ENCODE measurements at places on chromosomes 7 and 10.

DNA sequence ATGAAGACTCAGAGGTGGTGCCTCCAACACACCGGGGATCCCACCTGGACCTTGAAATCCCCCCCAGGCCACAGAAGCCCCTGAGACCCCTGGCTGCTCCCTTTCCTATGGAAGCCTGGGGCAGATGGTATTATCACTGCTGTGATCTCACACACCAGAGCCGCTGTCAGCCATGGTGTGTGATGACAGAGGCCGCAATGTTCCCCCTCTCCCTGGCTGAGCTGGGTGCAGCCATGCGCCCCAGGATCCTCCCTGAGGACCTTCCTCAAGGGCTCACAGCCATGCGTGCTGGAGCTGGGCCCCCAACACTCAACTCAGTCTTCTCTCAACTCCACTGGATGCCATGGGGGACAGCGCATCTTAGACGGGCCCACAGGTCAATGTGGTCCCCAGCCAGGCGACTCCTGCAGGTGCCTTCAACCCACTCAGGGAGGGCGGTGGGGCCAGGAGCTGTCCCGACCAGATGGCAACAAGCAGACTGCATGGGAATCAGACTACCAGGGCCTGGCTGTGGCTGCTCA, 44.9 kb downstream of the VIPR2 start:
- DNase-seq: no peak

GRCh38 chr7:149245244-149245643, 5.8 kb downstream of the ZNF212 start:
- no peak for DNase-seq

DNA sequence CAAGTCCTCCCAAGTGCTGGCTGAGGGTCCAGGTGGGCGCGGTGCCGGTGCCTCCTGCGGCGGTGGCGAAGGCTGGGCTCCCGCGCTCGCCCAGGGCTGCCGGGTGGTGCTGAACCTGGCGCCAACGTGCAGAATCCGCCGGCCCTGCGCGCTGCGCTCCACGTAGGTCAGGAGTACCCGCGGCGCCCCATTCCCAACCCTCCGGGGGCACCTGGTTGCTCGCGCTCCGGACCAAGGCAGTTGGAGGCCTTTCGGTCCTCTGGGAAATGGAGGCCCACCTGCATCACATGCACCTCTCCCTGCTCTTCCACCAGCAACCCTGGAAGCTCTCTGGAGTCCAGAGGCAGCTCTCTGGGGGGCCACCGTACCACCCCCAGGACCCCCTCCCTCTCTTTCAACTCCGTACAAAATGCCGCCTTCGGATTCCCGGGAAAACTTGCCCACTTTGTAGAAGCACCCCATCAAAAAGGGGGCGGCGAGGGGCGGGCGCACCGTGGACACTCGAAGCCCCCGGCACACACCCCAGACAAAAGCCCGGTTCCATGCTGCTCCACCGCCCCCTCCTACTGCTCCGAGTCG, 745 bp downstream of the SLC16A9 start:
- peak; percentile 56 for DNase-seq

DNA sequence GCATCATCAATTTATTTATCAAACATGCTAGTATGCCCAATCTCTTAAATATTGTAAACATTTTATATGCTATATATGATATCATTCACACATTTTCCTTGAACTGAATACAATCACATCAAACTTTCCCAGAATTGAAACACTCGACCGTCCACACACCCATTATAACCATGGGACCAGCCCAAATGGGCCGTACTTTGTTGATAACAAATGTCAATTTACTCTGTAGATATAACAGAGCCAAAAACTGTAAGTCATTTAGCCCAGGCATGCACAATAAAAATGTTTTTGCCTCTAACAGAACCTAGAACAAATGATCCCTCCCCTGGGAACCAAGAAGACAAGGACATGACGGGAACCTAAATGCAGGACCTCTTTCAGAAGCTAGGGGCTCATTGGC, 683 bp upstream of the ANKRD22 start:
- no peak for DNase-seq

GRCh38 chr10:113681533-113682470, 2.1 kb downstream of the CASP7 start:
- no peak for DNase-seq

GRCh38 chr7:117134889-117135552, 181.7 kb downstream of the ST7 start:
- no peak for DNase-seq

GRCh38 chr7:155262031-155262430, 35.6 kb upstream of the INSIG1 start:
- no peak for DNase-seq

GRCh38 chr7:111832174-111832573, 269.9 kb upstream of the IMMP2L start:
- DNase-seq: no peak

GRCh38 chr10:22891797-22892196, 36.1 kb upstream of the ARMC3 start:
- DNase-seq: no peak

- DNase-seq: no peak
These were observed 113.1 kb upstream of the RNF32 start for GRCh38 chr7:156527458-156527890.

- DNase-seq: no peak
These were observed 13.1 kb downstream of the SDHAF3 start for GRCh38 chr7:97130417-97131139.

DNA sequence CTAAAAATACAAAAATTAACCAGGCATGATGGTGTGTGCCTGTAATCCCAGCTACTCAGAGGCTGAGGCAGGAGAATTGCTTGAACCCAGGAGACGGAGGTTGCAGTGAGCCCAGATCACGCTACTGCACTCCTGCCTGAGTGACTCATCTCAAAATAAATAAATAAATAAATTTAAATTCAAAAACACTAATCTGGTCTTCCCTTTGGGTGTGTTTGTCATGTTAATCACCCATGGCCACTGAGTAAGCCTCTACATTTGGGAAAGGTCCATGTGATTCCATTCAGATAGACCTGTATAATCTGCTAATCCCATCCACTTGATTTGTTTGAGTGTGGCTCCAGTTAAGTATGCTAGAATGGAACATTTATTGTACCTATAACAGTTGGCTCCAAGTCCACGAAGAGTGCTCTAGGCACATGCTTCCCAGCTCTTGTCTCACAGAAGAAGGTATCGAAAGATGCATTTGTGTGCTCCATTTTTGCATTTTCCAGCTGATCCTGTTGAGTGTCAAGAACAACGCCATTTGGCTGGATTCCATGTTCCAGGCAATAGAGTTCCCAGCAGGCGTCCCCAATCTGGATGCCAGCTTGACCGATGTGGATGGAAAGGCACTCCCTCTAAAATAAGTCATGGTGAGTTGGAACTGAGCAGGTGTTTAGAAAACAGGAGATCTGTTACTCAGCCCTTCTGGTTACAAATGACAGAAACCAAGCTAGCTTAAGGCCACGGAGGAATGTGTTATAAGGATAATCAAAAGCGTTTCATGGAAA, 4.0 kb downstream of the TUBAL3 start:
- no peak for DNase-seq

GRCh38 chr7:146660839-146661238, 544.2 kb downstream of the CNTNAP2 start:
- DNase-seq: no peak

DNA sequence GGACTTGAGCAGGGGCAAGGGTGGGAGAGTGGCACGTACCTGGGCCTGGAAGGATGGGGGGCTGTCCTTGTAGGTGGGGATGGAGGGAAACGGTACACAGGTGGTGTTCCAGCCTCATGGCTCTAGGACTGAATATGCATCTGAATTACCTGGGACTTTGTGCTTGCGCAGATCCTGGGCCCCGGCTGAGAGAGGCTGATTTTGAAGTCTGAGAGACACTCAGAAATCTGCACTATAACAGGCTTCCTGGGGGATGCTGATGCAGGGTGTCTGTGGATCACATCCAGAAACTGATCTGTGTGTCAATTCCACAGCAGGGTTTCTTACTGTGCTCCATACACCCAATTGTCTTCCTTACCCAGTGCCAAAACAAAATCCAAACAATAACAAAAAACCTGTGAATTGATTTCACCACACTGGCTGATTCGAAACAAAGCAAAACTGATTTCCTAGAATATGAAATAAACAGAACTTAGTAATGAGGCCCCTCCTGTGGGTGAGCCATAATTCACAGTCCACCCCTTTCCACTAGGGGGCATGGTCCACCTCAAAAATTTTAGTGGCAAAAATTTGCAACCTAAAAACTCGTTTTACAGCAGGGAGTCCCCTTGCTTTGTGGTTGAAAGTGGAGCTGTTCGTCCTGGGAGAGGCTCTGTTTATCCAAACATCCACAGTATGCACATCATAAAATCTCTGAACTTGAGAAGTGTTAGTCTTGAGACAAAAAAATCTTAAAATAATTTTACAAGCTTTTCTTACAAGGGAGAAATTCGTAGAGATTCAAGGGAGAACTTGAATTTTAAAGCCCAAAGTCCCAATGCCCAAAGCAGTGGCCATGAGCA, 32.0 kb upstream of the PLEKHA1 start:
- DNase-seq: peak; percentile 17

GRCh38 chr7:68783684-68784083, 814.6 kb upstream of the AUTS2 start:
- no peak for DNase-seq

GRCh38 chr10:114917927-114918672, 19.9 kb upstream of the TRUB1 start:
- no peak for DNase-seq

- DNase-seq: peak; percentile 54
These were observed 401.3 kb downstream of the DNAJB6 start for GRCh38 chr7:157738066-157738460.

DNA sequence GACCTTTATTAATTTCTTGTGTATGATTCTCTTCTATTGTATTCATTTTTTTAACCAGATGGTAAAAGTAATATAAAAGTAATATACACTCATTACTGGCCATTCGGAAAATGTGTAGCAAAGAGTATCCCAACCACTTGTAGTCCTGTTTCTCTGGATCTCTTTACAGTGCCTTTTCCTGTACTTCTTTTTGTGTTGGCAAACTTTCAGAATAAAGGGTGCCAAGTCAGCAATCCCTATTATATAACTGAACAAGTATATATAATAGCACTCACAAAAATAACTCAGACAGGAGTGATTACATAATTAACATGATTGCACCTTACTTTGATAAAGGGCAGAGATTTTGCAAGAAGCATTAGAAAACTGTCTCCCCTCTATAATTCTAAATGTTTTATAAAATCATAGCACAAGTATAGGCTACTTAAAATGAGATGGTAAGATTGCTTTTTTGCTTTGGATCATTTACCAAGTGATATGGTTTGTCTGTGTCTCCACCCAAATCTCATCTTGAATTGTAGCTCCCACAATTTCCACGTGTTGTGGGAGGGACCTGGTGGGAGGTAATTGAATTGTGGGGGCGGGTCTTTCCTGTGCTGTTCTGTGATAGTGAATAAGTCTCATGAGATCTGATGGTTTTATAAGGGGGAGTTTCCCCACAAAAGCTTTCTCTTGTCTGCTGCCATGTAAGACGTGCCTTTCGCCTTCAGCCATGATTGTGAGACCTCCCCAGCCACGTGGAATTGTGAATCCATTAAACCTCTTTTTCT, 41.5 kb upstream of the EPC1 start:
- no peak for DNase-seq

GRCh38 chr7:81244224-81244623, 325.4 kb upstream of the SEMA3C start:
- DNase-seq: no peak

GRCh38 chr10:63578501-63578900, 57.3 kb downstream of the REEP3 start:
- DNase-seq: no peak

DNA sequence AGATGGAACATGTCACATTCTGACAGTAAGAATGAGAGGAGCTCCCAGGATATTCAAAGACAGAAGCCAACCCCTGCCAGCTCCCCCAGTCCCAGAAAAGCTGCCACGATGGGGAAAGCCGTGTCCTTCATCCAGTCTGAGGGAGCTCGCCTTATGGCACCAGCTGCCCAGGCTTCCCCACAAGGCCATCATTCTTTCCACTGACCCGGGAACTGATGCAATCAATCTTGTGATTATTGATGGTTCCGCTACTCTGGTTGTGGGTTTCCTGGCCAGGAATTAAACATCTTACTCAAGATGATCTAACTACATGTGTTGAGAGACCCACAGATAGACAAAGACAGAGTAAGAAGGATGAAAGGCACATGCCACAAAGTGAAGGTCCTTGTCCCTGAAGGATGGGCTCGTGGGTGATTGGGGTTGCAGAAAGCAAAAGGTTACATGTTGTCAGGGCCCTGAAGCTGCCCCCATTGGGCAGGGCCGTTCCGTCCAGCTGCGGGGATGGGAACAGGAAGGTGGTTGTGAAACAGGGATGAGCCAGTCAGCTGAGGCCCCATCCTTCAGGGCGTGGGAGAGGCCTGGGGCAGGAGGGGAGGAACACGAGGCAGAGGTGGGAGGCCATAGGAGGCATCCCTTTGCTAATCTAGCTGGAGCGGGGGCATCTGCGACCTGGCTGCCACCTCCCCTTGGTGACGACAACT, 127.6 kb downstream of the OAT start:
- no peak for DNase-seq

DNA sequence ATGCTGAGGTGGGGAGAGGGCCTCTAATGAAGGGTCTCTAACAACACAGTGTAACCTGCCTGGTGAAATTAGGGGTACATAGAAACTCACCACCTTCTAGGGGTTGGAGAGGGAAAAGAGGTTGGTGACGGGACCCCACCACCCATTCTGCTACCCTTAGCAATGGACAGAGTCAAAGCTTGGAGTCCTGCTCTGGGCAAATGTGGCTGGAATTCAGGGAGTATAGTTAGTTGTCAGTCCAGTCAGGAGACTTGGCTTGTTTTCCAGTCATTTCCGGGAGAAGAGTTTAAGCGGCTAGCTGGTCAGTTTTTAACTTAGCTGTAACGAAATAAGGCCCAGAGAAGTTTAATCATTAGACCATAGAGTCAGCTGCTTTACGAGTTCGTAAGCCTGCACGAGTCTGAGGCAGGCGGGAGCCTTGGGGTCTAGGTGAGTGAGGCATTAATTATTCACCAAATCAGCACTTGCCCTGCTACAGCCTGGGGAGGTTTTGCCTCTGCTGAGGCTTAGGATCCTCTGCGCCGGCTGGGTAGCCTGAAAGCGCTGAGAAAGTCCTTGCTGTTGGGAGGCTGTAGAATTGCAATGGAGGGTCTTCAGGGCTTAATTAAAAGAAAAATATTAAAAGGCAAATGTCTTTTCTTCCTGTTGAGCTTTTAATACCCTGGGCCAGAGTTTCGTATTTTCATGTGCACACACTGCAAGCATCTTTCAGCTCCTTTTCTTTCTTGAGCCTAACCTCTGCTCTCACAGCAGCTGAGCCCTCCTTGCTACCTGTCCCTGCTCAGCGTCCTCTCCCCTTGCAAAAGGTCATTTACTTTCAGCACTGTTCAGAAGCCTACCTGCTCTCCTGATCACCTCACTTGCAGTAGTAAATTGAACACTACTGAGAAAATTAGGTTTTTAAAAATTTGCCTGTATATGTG, 1.5 kb upstream of the LAMB1 start:
- peak; percentile 20 for DNase-seq

DNA sequence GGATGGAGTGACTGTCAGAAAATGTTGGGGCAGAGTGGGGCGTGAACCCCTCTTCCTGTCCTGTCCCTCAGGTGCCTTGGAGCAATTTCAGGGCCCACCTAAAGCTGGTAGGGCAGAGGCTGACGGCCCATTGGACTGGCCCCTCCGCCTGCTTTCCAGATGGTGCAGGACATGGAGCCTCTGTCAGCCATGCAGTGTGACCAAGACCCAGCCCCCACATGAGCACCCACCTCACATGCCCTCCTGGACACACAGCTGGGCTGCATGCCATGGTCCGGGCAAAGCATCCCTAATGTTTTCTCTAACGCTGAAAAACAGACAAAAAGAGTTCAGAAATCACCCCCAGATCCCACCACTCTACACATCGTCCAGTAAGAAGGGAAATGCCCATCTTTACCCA, 51.3 kb upstream of the PSAP start:
- DNase-seq: no peak

- no peak for DNase-seq
These were observed 118.3 kb downstream of the KLF6 start for GRCh38 chr10:3666525-3667302.

Measured in nephron progenitor cell (in vitro differentiated cells).